ENCODE measurements at places on chromosomes 7 and 10.

- DNase-seq: no peak
These were observed 139.8 kb downstream of the RPS24 start for GRCh38 chr10:78173360-78174015.

DNA sequence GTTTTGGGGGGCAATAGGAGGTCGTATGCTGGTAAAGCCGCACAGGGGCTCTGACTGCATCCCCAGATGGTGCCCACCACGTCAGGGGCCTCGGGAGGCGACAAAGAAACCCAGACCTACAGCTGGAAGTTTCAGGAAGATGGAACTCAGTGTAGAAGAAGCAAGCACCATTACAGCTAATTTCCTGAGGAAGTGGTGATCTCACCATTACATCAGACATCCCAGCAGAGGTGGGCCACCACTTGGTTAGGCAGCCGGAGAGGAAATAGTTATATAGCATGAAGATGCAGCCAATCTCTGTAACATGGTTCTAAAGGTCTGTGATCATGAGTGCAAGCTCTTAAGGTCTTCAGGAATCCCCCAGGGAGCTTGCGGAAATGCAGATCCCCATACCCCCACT lies 127.3 kb upstream of the PCBD1 start:
- no peak for DNase-seq

- peak; percentile 43 for DNase-seq
These were observed 424 bp downstream of the EGFR start for GRCh38 chr7:55019191-55019690.

DNA sequence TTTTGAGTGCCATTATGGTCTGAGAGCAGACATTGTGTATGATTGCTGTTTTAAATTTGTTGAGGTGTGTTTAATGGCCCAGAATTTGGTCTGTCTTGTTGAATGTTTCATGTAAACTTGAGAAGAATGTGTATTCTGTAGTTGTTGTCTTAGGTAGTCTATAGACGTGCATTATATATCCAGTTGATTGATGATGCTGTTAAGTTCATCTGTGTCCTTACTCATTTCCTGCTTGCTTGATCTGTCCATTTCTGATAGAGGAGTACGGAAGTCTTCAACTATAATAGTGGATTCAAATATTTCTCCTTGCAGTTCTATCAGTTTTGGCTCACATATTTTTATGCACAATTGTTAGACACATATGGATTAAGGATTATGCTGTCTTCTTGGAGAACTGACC lies 16.0 kb downstream of the PTPN12 start:
- DNase-seq: no peak

GRCh38 chr7:3063016-3063753 lies 19.5 kb upstream of the CARD11 start:
- no peak for DNase-seq

- no peak for DNase-seq
These were observed 600.9 kb upstream of the NRP1 start for GRCh38 chr10:33935350-33935749.

GRCh38 chr7:105027176-105027853 lies 13.3 kb downstream of the KMT2E start:
- DNase-seq: no peak

DNA sequence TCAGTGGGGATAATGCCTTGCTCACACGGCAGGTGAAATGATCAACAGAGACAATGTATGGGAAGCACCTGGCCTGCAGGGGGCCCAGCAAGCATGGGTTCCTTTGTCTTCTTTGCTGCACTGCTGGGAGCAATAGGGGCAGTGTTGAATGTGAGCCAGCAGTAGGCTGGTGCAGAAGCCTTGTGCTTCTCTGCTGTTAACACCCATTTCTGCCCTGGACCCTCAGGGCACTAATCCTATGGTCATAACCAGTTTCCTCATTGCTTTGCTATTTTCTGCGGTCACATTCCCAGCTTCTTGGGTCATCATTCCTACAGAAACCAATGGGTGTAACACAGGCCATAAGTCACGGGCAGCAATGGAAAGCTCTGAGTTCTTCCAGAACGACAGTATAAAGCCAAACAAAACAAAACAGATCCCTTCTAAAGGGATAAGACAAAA lies 10.9 kb upstream of the LGI1 start:
- DNase-seq: peak; percentile 89

DNA sequence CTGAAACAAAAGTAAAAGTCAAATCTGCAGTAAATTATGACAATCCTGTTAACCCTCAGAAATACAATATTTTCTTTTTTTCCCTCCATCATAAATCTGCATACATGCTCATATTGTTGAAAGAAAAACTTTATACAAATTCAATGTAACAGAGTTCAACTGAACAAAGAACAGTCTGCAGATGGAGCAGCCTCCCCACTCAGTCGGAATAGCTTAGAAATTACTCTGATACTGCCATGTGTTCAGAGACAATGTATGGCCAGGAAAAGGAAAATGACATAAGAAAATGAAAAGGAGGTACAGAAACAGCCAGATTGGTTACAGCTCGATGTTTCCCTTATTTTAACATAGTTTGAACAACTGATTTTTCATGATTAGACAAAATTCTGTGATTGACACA lies 651.9 kb upstream of the COBL start:
- DNase-seq: no peak

DNA sequence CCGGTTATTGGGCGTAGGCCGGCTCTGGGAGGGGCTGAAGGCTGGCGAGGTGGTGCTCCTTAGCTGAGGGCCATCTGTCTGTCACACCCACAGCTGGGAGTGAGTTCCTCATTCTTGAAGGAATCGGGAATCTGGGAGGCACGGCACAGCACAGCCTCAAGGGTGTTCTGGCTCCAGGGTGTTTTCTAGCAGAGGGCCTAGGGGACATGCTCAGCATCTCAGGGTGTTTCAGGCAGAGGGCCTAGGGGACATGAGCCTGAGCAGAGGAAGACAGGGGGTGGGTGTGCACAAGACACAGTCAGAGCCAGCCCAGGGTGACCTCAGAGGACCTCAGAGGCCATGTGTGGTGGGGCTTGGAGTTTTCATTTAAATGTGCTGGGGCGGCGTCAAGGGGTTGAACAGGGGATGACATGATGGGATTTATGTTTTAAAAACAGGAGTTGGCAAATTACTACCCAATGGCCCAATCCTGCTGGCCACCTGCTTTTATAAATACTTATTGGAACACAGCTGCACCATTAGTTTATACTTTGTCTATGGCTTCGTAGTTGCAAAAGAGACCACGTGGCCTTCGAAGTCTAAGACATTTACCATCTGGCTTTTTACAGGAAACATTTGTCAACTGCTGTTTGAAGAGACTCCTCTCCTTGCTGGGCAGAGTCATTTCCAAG lies 121.6 kb downstream of the PRKAG2 start:
- no peak for DNase-seq

DNA sequence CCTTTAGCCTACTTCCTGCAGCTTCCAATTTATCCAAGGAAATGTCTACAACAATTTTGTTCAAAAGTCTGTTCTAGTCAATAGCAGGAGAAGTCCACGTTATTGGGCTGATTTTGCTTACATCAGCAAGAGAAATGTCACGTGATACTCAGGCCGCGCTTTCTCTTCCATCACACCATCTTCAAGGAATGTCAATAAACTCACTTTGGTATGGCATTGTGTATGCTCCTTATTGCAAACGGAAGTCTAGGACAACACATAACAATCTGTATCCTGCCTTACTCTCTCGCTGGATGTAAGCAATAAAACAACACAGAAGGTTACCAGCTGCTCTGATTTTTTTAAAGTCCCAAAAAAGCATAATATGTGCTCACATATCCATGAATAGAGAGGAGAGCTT lies 17.1 kb upstream of the STK17A start:
- no peak for DNase-seq

DNA sequence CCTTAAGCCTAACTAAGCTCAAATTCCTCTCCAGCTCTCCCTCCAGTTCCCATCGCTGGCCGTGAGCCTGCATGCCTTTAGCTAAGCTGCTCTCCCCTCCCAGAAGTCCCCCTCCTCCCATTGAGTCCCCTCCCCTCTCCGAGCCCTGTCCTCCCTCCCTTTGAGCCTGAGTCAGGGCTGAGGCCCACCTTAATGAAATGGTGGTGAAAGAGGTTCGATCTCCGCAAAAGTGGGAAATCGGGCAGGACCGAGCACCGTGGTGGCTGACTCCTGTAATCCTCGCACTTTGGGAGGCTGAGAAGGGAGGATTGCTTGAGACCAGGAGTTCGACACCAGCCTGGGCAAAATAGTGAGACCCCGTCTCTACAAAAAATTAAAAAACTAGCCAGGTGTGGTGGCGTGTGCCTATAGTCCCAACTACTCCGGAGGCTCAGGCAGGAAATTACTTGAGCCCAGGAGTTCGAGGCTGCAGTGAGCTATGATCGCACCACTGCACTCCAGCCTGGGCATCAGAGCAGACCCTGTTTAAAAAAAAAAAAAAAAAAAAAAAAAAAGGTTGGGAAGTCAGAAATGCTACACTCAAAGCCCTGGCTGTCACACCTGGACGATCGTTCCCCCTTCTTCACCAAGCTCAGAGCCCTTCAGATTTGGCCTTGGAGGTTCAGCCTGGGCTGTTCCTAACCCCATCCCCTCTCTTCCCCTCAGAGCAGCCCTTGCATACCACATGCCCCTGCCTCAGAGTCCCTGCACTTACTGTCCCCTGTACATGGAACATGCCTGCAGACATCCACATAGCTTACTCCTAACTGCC lies 995 bp upstream of the CLDN3 start:
- no peak for DNase-seq

GRCh38 chr7:2316578-2316977 lies 2.3 kb upstream of the SNX8 start:
- no peak for DNase-seq

- DNase-seq: peak; percentile 33
These were observed 38.4 kb downstream of the VSTM4 start for GRCh38 chr10:49076741-49077521.

GRCh38 chr7:130127821-130128317 lies 57.5 kb downstream of the KLHDC10 start:
- DNase-seq: no peak

DNA sequence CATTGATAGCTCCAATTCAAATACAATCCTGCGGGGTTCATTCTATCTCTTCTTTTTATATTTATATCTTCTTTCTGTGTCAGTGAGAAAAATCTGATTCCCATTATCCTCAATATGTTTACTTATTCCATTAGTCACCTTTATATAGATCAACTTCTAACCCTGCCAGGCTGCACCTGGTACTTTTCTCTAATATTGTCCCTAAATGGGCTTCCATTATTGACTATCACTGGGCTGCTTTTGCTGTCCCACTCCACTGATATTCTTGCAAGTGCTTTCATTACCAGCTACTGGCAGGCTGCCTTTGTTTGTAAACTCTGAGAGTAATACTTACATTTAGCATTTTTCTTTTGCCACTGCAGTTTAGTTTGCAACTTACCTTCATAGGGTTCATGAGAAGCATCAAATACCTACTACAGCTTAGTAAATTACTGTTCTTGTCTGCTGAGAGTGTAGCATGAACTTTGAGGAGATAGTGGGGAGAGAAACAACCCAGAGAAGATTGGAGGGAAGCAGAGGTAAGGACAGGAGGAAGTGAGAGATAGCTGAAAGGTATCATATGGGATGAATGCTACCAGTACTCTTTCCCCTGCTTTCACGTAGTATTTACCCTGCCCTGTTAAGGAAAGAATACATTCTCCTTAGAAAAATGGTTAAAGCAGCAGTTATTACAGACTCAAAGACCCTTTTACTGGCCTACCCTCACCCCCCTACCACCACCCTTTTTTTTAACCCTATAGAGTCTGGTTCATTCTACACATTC lies 119.1 kb downstream of the PHTF2 start:
- DNase-seq: no peak

DNA sequence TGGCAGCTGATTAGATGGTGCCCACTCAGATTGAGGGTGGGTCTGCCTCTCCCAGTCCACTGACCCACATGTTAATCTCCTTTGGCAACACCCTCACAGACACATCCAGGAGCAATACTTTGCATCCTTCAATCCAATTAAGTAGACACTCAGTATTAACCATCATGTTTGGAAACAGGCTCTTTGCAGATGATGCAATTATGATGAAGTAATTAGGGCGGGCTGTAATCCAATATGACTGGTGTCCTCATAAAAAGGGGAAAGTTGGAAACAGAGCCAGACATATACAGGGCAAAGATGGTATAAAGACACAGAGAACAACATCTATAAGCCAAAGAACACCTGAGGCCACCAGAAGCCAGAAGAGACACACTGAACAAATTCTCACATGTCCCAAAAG lies 658.6 kb downstream of the CCSER2 start:
- DNase-seq: no peak

- no peak for DNase-seq
These were observed 53.7 kb upstream of the SEMA3A start for GRCh38 chr7:84248267-84248666.

- no peak for DNase-seq
These were observed 3.1 kb upstream of the AIFM2 start for GRCh38 chr10:70135684-70136083.

- no peak for DNase-seq
These were observed 2.9 kb downstream of the CTBP2 start for GRCh38 chr10:125157505-125157904.

GRCh38 chr10:95097805-95098204 lies 28.5 kb upstream of the CYP2C8 start:
- DNase-seq: no peak

DNA sequence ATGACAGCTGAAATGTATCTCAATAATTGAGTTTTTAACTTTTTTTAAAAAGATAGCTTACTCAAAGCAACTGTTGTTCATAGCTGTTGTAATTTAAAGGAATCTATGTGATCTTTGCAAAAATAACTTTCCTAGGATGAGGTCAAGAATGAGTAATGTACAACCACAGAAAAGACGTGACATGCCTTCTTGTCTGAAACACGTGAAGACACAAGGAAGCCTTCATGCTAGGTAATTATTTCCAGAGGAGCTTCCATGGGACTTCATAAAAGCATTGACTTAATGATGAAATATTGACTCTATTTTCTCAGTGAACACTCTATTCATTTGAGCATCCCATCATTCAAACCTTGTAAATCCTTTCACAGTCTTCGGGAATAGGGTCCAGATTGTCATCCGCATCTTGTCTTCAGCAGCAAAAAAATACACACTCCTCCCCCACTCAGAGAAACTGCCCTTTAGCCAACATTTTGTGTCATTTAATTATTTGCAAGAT lies 528.0 kb downstream of the NRG3 start:
- DNase-seq: no peak

DNA sequence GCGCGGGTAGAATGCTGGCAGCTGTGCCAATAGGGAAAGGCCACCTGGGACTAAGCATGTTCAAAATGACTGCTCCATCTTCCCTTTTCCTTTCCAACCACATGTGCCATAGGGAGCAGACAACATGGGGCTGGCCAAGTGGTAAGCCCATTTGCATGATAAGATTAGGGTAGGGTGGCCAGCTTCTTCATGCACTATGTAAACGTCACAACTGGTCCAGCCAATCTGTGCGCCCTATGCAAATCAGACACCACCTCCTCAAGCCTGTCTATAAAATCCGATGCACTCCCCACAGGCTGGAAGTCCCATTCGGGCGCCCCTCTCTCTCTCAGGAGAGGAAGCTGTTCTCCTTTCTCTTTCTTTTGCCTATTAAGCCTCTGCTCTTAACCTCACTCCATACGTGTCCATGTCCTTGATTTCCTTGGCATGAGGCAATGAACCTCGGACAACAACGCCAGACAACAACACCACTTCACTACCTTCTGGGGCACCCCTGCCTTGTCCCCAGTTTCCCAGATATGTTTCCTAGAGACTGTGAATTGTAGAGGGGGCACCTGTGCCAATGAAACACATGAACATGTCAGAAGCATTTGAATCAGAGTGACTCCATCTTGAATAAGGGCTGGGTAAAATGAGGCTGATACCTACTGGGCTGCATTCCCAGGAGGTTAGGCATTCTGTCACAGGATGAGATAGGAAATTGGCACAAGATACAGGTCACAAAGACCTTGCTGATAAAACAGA lies 19.1 kb upstream of the EXOC6 start:
- DNase-seq: no peak

Measured in urothelium cell line (cell line).